Endothelial cell of umbilical vein (primary cell): ENCODE measurements at places on chromosomes 3 and 15. TPM values are rescaled to one million over a fixed set of nuclear protein-coding genes. Genes with fewer than 3 reads are reported as not detected.

DNA sequence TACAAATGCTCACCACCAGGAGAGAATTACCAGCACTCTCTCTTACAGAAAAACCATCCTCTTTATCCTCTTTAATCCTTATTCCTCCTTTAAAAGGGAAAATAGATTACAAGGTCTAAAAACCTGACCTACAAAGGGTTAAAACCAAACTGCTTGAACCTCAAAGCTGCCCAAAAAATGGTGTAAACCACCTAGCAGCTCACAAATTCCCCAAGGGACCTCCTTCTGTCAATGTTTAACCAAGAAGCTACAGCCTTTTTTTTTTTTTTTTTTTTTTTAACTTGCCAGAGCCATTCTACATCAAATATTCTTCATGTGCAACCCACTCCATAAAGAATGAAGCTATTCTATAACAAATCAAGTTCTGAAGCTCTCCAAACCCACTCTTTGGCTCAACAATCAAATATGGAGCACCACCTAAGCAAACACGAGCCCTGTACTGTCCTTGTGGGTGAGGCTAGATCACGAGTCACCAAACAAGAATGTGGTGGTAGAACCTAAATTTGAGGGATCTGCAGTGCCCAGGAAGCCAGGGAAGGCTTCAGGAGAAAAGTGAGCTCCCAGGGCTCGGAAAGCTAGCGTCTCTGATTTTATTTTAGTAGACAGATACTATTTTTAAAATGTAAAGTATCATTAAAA is 20.1 kb downstream of the OSBPL10 start:
- H3K4me1 ChIP-seq: peaks cover 24% of the 10 kb centered on the region
- no peaks in the 10 kb centered on the region for H3K27me3 ChIP-seq
- DNase-seq: no peak
- no peak overlapping the region for H3K27ac ChIP-seq
- H3K4me3 ChIP-seq: no peak overlapping the region

DNA sequence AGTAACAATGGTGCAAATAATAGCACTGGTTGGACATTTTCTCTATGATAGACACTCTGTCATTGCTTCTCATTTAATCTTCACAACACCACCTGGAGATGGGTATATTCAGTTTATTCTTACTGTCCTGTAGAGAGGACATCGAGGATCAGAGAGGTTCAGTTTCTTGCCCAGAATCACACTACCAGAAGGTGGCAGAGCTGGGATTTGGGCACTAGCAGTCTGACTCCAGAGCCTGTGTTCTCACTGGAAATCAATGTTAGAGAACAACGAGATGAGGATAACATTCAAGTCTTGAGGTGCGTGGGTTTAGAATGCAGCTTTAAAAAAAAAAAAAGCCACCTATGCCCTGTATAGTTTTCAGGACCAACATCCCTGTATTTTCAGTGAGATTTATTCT is 127.8 kb downstream of the SYNPR start:
- H3K27ac ChIP-seq: no peak overlapping the region
- no peaks in the 10 kb centered on the region for H3K4me1 ChIP-seq
- no peaks in the 10 kb centered on the region for H3K27me3 ChIP-seq

DNA sequence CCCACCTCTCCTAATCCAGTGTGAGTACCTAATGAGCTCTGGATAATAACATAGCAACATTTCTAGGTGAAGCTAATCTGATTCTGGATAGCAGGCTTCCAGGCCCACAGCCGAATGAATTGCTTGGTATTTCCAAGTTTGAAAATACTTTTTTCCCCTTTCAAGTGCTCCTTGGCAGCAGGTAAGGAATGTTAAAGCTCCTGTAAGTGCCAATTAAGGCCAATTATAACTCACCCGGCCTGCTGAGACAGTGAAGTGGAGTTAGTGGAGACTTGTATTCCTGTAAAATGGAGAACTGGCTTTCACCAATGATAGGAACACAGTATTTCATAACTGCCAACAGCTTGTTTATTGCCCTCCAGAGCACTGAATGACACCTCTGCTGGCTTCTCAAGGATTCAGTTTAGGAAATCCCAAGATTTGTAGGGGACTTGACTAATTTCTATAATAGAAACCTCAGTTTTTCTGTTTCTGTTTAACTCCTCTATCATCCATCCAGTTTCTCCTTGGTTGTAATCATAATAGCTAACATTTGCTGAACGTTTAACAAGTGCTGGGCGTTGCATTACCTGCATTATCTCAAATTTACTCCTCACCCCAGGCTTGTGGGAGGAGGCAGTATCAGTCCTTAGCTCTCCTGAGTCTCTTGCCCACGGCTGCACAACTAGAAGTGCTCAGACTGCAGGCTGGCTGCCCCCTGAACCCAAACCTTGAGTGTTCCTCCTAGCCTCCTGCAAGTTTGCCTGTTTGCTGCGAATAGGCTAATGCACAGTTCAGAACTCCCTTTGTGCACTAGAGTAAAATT is 52.7 kb upstream of the SCAANT1 start:
- H3K27me3 ChIP-seq: no peaks in the 10 kb centered on the region
- H3K4me1 ChIP-seq: peaks cover 21% of the 10 kb centered on the region
- H3K27ac ChIP-seq: no peak overlapping the region

DNA sequence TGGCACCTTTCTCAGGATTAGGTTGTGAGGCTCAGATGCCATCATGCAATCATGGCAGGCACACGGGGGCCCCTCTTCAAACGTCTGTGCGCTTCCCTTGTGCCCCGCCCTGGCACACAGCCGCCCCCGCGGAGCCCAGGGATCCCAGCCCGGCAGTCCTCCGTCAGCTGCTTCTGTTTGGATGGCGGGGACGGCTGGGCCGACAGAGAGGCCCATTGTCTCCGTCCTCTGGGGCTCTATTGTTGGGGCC is 849 bp upstream of the HDAC11 start:
- peak overlapping the region; percentile 76 for H3K27ac ChIP-seq
- no peak for DNase-seq
- peak overlapping the region; percentile 82 for H3K4me3 ChIP-seq

DNA sequence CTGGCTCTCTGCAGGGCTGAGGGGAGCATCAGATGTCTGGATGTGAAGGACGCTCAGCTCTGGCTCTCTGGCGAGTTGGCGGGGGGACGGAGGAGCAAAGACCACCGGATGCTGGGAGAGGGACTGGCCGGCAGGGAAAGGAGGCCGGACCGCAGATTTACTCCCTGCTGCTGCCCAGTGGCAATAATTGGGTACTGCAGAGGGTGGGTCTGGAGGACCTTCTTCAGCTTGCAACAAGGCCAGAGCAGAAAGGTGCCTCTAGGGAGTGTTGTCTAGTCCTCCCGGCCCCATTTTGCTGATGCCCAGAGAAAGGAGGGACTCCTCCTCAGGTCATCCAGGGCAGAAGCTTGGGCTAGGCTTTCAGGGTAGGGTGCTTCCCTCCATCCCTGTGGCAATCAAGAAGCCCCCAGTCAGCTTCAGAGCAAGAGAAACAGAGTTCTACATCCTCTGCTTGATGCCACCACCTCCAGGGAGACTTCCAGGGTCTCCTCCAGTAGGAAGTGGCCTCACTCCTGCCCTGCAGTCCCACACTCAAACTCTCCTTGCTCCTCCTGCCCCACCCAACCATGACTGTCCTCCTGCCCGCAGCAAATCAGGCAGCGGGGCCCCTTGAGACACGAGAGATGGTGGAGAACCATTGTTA is 20.3 kb upstream of the CSPG4 start:
- H3K4me3 ChIP-seq: no peak overlapping the region
- DNase-seq: peak; percentile 62
- no peaks in the 10 kb centered on the region for H3K36me3 ChIP-seq
- H3K27me3 ChIP-seq: peaks cover 7% of the 10 kb centered on the region

DNA sequence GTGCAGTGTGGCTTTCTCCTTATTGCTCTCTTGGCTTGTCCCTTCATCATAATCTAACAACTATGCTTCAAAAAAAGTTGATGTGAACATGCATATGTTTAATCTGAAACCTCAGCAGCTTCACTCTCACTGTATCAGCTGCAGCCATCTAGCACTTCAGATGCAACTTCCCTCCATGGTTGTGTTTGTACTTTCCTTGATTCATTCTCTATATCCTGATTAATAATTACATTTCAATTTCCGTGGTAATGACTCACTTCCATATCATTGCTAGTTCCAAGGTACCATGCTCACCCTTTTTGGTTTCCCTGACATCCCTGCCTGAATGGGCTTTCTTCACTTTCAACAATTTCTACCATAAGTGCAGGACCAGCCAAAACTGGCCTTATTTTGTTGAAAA is 51.2 kb downstream of the MDFIC2 start:
- no peak overlapping the region for H3K27ac ChIP-seq
- no peaks in the 10 kb centered on the region for H3K36me3 ChIP-seq
- no peak overlapping the region for H3K4me3 ChIP-seq
- DNase-seq: peak; percentile 29
- peaks cover 24% of the 10 kb centered on the region for H3K4me1 ChIP-seq
- H3K27me3 ChIP-seq: no peaks in the 10 kb centered on the region

- no peaks in the 10 kb centered on the region for H3K36me3 ChIP-seq
- no peak overlapping the region for H3K4me3 ChIP-seq
- H3K27me3 ChIP-seq: no peaks in the 10 kb centered on the region
Measured at GRCh38 chr3:183541738-183542137, 13.8 kb downstream of the KLHL6 start.

- H3K4me3 ChIP-seq: peak within 1 kb of the TSS; percentile 87
- no peaks in the 10 kb centered on the region for H3K27me3 ChIP-seq
- peaks cover 28% of the 10 kb centered on the region for H3K4me1 ChIP-seq
- no peaks in the 10 kb centered on the region for H3K36me3 ChIP-seq
Measured at GRCh38 chr3:185825006-185825638, at the start of gene IGF2BP2. IGF2BP2 (minus strand) TSS chr3:185825042; CDS start chr3:185824960, 82 bp downstream.

DNA sequence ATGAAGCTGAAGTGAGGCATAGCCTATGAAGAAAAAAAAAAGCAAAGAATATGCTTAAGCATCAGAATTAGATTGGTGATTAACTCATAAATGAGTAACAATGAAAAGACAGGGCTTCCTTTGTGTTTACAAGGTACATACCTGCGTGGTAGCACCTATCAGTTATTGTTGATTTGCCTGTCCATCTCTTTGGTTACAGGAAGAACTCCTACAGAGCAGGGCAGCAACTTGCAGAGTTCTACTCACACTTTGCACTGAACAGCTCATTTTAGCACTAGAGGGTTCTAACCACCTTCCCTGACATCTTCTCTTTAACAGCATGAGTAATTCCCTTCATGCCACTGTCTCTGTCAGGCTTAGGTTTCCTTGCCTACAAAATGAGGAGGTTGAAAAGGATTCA is 166.0 kb downstream of the DPH6 start:
- H3K4me1 ChIP-seq: no peaks in the 10 kb centered on the region
- no peaks in the 10 kb centered on the region for H3K27me3 ChIP-seq
- no peak overlapping the region for H3K4me3 ChIP-seq
- DNase-seq: no peak

DNA sequence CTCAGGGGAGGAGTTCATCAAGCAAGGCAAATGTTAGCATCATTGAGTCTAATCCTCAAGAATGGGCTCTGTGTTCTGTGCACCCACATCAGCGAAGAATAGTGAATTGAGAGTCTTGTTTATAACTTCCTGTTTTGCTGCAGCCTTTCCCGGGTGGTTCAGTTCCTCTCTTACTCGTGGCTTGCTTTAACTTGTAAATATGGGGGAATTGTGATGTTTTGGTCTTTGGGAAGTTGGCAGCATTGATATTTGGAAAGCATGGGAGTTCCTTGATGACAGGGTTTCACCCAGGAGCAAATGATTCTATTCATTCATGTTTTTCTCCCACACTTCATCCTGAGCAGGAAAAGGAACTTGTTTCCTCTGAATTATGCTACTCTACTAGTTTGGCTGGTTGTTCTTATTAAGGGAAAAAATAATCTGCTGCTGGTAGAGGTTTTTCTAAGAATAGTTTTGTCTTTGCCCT is 40.4 kb downstream of the GPD1L start:
- H3K4me1 ChIP-seq: peaks cover 6% of the 10 kb centered on the region
- no peaks in the 10 kb centered on the region for H3K27me3 ChIP-seq
- no peak overlapping the region for H3K27ac ChIP-seq
- H3K4me3 ChIP-seq: no peak overlapping the region
- peak; percentile 44 for DNase-seq

- no peak for DNase-seq
- H3K27me3 ChIP-seq: no peaks in the 10 kb centered on the region
- no peaks in the 10 kb centered on the region for H3K4me1 ChIP-seq
- no peak overlapping the region for H3K27ac ChIP-seq
- H3K36me3 ChIP-seq: no peaks in the 10 kb centered on the region
Measured at GRCh38 chr15:69520067-69520466, 67.4 kb downstream of the RPLP1 start.

GRCh38 chr3:120033596-120033995 is 60.7 kb downstream of the GSK3B start:
- no peak for DNase-seq
- H3K4me3 ChIP-seq: no peak overlapping the region
- H3K27ac ChIP-seq: no peak overlapping the region
- H3K27me3 ChIP-seq: no peaks in the 10 kb centered on the region
- H3K36me3 ChIP-seq: no peaks in the 10 kb centered on the region

DNA sequence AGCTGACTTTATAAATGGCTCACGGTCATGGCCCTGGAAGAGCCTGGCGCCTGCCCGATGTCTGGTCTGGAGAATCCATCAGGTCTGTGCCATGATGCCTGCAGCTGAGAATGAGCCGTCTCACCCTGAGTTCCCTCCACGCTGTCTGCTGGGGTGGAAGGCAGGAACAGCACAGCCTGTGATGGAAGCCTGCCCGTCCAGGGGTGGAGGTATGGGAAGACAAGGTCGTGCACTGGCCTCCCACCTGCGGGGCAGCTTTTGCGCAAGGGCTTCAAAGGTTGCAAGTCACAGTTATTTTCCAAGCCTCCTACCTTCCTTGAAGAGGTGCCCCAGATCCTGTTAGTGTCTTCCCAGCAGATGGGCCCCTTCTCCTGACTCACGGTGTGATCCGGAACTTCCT is 275.5 kb downstream of the FAM43A start:
- DNase-seq: no peak
- no peaks in the 10 kb centered on the region for H3K4me1 ChIP-seq
- no peaks in the 10 kb centered on the region for H3K27me3 ChIP-seq
- no peak overlapping the region for H3K27ac ChIP-seq
- H3K4me3 ChIP-seq: no peak overlapping the region
- no peaks in the 10 kb centered on the region for H3K36me3 ChIP-seq

DNA sequence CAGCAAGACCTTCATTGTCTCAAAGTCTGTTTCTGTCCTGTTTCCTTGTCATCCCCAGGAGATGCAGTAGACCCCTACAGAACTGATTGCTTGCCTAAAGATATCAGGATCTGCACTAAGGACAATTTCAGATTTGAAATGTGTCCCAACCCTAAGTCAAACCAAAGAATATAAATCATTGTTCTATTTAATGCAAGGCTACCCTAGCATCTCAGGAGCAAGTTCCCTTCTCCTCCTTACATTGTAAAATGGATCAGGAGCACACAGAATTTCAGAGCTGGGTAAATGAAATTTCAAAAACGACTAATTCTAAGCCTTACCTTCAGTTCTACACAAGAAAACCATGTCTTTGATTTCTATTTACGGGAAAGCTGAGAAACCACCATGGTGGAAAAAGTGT is 360.9 kb upstream of the KCNH8 start:
- H3K27me3 ChIP-seq: no peaks in the 10 kb centered on the region
- no peak overlapping the region for H3K27ac ChIP-seq
- no peaks in the 10 kb centered on the region for H3K36me3 ChIP-seq
- DNase-seq: no peak

- no peak for DNase-seq
- H3K27ac ChIP-seq: no peak overlapping the region
- peaks cover 4% of the 10 kb centered on the region for H3K4me1 ChIP-seq
- H3K27me3 ChIP-seq: no peaks in the 10 kb centered on the region
Measured at GRCh38 chr3:122395582-122395981, 11.6 kb downstream of the FAM162A start.

The IQCH gene
- 0.51 and 2.6 TPM in 2 replicates for total RNA-seq

The TNIK gene
- total RNA-seq: 29.6 and 39.7 TPM in 2 replicates

The COL6A5 gene
- not detected in 2 replicates for total RNA-seq

The RASL12 gene
- total RNA-seq: not detected in 2 replicates

The ATP6V1A gene
- 94.2 and 96.9 TPM in 2 replicates for total RNA-seq

The ITIH3 gene
- total RNA-seq: not detected in 2 replicates
